Left ventricle myocardium superior (tissue), 1 donor: ENCODE measurements at places on chromosomes 3 and 15. TPM values are rescaled to one million over a fixed set of nuclear protein-coding genes. Genes with fewer than 3 reads are reported as not detected.

NR2C2 gene
- total RNA-seq: 31.8 TPM

FBXO40 gene
- 228 TPM for total RNA-seq

PLSCR5 gene
- not detected for total RNA-seq

LRIG1 gene
- total RNA-seq: 104 TPM

PLCB2 gene
- 7.5 TPM for total RNA-seq

GOLGA6A gene
- total RNA-seq: not detected

NDN gene
- 35.5 TPM for total RNA-seq

CHRM5 gene
- not detected for total RNA-seq

NFKBIZ gene
- total RNA-seq: 15.9 TPM

CD86 gene
- total RNA-seq: 4.4 TPM

GATM gene
- total RNA-seq: 56.4 TPM

GOLGA8Q gene
- 1.1 TPM for total RNA-seq

DNA sequence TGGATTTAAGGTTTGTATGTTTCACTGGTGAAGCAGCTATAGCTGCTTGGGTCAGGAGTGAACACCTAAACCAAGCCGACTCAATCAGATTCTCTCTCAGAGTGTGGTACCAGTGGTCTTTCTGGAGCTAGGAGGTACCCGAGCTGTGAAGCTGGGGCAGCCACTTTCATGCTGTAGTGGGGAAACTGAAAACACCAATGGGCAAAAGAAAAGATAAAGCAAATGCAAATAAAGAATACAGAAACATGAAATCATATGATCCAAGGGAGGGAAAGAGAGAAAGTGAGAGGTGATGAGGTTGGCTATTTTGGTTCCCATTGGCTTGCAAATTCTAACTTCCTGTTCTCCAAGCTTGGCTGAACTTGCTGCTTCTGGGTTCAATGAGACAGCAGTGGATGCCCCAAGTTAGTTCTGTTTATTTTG is 212.3 kb upstream of the CFAP20DC start:
- no peak for DNase-seq

DNA sequence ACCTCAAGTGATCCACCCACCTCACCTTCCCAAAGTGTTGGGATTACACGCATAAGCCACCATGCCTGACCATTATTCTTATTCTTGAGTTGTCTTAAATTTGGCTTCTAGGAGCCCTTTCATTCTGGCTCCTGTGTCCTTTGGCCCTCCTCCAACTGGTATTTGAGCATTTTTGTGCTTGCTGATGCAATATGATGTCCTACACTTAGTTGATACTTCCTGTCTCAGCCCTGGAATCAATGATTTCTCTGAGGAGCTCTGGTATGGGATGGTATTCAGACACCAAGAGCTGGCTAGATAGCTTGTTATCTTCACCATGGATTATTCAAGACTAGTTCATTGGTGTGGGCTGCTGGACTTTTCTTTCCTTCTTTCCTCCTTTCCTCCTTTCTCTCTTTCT is 25.4 kb downstream of the ZNF621 start:
- no peak for DNase-seq

- DNase-seq: peak; percentile 91
Measured at GRCh38 chr15:39580485-39581241, at the start of gene THBS1. TSS of gene THBS1 (plus strand) at chr15:39581079. CDS start at chr15:39581858, 779 bp downstream.

- DNase-seq: no peak
Measured at GRCh38 chr3:1263121-1263520, 170.3 kb downstream of the CNTN6 start.

DNA sequence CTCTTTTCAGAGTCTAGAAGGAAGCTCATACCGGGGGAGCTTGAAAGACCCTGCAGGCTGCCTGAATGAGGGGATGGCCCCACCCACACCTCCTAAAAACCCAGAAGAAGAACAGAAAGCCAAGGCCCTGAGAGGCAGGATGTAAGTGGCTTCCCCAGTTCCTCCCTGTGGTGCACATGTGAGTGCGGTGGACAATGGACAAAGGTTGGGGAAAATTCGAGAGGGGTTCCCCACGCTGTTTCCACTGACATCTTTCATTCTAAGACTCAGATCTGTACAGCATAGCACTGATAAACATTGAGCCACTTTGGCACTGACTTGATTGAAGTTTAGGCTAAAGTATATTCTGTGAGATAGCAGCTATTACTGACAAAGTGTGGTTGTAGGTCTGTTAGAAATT is 79.5 kb upstream of the UMPS start:
- no peak for DNase-seq

- no peak for DNase-seq
Measured at GRCh38 chr3:97656638-97657037, 107.9 kb upstream of the ARL6 start.

DNA sequence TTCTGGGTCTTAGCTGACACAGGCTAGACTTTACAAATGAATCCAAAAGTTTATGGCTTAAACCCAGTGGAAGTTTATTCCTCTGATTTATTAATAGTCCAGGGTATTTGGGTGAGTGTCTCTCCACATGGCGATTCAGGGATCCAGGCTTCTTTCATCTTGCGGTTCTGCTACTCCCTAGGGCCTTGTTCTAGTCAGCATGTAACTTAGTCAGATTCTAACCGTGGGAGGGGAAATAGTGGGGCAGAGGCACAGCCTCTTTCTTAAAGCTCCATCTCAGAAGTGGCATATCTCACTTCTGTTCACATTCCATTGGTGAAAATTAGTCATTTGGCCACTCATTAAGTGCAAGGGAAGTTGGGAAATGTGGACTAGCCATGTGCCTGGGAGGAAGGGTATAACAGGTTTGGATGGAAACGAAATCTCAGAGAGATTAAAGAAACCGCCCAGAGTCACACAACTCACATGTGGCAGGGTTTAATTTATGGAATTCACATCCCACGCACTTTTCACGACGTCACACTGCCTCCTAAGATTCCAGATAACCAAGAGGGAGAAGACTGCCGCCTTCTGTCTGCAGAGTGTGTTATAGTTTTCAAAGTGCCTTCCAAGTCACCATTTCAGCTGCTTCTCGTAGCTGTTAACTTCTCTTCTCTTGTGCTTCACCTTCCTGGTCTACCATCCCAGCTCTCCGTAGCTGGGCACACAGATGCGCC is 11.4 kb upstream of the RASGRF1 start:
- no peak for DNase-seq

GRCh38 chr3:62586356-62586755 is 213.0 kb upstream of the FEZF2 start:
- DNase-seq: no peak

GRCh38 chr3:194472290-194472920 is 14.4 kb downstream of the ATP13A3 start:
- DNase-seq: no peak

DNA sequence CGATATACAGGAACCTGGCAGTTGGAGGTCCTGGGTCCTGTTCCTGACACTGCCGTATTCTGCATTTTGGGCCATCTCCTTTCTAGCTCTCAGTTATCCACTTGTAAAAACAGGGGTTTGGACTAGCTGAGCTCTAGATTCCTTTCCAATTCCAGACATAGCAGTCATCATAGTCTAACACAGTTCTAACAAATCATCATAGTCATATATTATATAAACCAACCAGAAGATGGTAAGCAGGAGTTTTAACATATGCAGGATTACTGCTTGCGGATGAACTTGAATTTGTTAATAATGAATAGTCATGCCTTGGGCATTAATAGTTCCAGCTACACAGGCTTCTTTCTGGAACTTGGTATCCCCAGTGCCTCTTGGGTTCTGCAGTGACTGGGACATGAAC is 26.6 kb downstream of the MASP1 start:
- DNase-seq: no peak

GRCh38 chr3:39107388-39108199 is at the start of the genes GORASP1 and TTC21A:
TSS of gene GORASP1 (minus strand) at chr3:39107627. CDS start at chr3:39107541, 86 bp downstream.
TSS of gene TTC21A (plus strand) at chr3:39107680. CDS start at chr3:39107838, 158 bp downstream.
- DNase-seq: peak; percentile 92

GRCh38 chr15:60003243-60004008 is 685 bp upstream of the FOXB1 start:
- DNase-seq: no peak

DNA sequence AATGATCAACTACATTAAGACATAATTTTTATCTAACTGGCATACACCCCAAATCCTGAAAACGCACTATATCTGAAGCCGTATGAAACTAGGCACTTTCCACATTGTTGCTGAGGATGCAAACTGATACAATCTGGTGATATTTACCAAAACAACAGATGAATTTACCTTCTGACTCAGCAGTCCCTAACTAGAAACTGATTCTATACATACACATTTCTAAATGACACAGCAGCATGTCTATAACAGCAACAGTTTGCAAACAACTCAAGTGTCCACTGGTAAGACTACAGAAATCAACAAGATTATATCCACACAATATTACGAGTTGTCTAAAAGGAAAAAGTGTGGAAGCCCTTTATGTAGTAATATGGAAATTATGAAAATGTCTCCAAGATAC is 22.9 kb downstream of the SECISBP2L start:
- no peak for DNase-seq

DNA sequence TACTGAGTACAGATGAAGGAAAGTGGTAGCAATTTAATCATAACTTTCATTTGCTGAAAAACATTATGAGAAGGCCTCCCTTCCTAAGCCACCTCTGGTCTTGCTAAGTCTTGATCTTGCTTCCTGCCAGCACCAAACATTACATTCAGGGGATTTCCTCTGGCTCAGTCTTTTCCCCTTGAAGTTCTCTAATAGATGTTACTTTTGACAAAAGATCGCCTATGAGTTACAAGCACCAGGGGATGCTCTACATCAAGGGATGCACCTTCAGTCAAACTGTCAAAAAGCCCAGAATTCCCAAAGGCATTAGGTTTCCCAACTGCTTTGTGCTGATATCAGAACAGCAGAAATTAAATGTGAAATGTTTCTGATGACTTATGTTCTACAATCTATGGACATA is 47.3 kb downstream of the AQP9 start:
- DNase-seq: no peak

DNA sequence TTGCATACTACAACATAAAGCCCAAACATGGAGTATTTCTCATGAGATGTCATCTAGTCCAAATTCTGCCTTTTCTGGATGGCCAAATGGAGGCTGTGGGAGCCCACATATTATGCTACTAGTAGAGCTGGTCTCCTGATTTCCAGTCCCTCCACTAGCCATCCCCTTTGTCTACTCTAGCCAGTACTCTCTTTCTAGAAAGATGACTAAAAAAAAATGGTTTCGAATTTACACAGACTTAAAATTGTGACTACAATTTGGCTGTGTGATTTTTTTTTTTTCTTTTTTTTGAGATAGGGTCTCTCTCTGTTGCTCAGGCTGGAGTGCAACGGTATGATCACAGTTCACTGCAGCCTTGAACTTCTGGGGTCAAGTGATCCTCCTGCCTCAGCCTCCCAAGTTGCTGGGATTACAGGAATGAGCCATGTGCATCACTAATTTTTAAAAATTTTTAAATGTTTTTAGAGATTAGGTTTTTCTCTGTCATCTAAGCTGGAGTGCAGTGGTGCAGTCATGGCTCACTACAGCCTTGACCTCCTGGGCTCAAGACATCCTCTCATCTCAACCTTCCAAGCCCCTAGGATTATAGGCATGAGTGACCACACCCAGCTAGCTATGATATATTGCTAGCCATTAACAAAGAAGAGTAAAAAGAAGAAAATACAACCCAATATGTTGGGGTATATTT is 273.9 kb downstream of the ADAMTSL3 start:
- no peak for DNase-seq

DNA sequence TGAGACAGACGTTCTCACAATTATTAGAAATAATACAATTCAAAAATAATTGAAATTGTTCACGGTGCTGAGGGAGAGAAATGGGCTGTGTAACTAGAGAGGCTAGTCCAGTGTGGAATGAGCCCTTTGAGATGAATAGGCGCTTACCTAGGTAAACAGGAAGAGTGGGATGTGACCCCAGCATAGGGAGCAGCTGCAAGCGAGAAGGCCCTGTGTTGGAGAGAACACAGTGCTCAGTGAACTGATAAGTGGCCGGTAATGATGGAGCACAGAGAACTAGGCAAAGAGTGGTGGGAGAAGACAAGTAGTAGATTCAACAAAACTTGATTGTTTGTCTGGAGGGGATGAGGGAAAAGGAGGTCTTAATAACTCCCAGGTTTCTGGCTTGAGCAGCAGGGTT is 103.9 kb downstream of the HCN4 start:
- DNase-seq: no peak

GRCh38 chr3:174270841-174271240 is 588.3 kb upstream of the NAALADL2 start:
- no peak for DNase-seq

GRCh38 chr3:151430821-151431484 is 29.9 kb downstream of the IGSF10 start:
- DNase-seq: no peak

- DNase-seq: no peak
Measured at GRCh38 chr15:93146196-93146595, 57.2 kb upstream of the RGMA start.

DNA sequence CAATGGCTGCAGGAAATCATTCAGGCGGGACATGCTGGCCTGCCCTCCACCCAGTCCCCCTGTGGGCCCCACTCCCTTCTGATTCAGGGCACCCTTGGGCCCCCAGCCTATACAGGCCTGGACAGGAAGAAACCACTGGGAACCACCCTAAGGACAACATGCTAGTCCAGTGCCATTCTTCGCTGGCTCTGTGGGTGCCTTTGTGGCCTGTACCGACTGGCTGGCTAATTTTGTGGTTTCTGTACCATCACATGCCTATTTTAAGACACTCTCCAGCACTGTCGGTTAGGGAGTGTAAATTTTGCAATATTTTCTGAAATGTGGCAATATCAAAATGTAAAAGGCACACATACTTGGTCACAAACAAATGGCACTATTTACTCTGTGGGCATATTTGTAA is 61.4 kb upstream of the POLG start:
- DNase-seq: no peak

- DNase-seq: no peak
Measured at GRCh38 chr3:47601281-47601680, 22.6 kb upstream of the CSPG5 start.

- DNase-seq: no peak
Measured at GRCh38 chr15:91268510-91268909, 168.5 kb downstream of the SV2B start.

DNA sequence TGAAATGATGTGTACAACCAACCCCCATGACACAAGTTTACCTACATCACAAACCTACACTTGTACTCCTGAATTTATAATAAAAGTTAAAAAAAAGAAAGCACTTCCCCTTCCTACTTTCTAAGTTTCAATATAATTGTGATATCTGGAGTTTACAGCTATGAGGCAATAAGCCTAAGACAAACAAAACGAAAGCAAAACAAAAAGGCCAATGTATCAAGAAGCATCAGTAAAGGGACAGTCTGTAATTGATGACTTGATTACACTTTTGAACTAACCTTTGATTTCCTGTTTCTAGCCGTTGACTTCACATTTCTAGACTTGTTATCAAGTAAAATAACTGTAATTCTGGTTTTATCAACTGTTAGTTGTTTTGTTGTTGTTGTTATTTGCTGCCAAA is 187.5 kb upstream of the CNTN3 start:
- DNase-seq: no peak

- DNase-seq: no peak
Measured at GRCh38 chr3:143795874-143796273, 52.4 kb downstream of the SLC9A9 start.

GRCh38 chr3:197734667-197735318 is 1.9 kb downstream of the RUBCN start:
- no peak for DNase-seq

DNA sequence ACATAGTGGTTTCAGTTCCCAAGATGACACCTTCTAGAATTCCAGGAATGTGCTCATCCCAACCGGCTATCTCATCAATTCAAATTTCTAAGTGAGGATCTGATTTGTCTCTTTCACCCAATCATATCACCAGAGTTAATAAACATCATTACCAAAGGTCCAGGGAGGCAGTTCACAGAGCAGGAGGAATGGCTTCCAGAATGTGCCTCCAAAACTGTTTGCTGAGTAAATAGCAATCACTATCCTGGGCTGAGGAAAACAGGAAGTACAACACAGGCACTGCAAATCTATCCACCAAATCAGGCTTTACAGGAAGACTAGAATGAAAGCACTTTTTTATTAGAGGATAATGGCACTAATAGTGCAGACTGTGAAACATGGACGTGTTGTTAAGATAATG is 61.5 kb downstream of the OSBPL10 start:
- no peak for DNase-seq
